Activated naive CD8-positive, alpha-beta T cell treated with anti-CD3 and anti-CD28 coated beads, Interleukin-2, amount 10 ng/mL, durations not matched to agents 7 days and 5 days (primary cell): ENCODE measurements at places on chromosomes 7 and 10. TPM values are rescaled to one million over a fixed set of nuclear protein-coding genes. Genes with fewer than 3 reads are reported as not detected.

DNA sequence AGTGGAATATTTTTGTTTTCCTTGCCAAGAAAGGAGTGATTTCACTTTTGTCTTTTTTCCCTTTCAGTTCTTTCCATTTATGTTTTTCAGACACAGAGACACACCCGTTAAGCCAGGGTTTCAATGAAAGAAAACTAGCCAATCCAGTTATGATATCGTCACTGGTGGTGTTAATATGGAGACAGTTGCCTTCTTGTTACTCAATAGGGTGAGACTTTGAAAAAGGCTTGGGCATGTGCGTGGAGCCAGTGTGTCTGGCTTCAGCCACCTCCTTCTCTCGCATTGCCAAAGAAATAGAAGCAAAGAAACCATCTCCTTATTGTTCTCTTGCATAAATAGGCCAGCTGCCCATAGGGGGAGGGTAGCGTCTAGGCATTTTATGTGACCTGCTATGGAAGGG lies 84.1 kb upstream of the DLX6 start:
- no peak overlapping the region for H3K27ac ChIP-seq
- no peaks in the 10 kb centered on the region for H3K4me1 ChIP-seq
- peaks cover 34% of the 10 kb centered on the region for H3K27me3 ChIP-seq
- DNase-seq = no peak

The RGS10 gene
- 159 TPM for total RNA-seq

The TDRD1 gene
- 0.20 TPM for total RNA-seq

GRCh38 chr7:98286701-98287485 lies 5.4 kb downstream of the BRI3 start:
- no peak overlapping the region for H3K27ac ChIP-seq
- no peak overlapping the region for H3K4me3 ChIP-seq
- no peaks in the 10 kb centered on the region for H3K27me3 ChIP-seq
- H3K36me3 ChIP-seq = no peaks in the 10 kb centered on the region

The IDI2 gene
- total RNA-seq = not detected

DNA sequence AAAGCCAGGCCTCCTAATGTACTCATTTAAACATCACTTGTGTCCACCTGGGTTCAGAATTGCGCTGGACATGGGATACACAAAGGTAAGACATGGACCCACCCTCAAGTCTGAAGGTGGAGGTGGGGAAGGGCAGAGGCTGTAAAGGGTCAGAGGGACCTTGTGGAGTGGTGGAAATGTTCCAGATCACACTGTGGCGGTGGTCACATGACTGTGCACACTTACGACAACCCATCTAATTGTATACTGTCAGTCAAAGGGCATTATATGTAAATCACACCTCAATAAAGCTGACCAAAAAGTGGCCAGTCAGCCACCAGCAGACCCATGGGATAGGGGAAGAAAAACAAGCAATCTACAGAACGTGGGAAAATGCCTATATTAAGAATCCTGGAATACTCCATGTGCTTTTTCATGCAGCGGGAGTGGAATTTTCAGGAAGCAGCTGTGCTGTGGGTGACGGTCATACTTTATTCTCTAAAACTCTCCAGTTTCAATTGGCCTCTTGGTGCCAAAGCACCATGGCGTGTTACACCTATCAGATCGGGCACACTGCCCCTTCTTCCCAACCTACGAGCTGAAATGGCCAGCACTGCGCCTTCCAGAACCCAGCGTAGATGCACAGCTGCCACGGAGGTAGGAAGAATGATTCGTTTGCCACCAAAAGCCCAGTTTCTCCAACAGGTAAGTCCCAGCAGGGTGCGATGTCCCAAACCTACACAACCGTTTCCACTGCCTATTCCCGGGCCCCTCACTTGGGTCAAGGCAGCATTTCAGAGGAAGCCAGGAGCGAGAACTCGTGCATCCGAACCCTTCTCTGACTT lies 69.8 kb downstream of the PRKAG2 start:
- H3K27ac ChIP-seq = no peak overlapping the region
- DNase-seq = no peak
- H3K4me1 ChIP-seq = no peaks in the 10 kb centered on the region
- no peaks in the 10 kb centered on the region for H3K27me3 ChIP-seq
